ENCODE measurements at places on chromosomes 3 and 15. TPM values are rescaled to one million over a fixed set of nuclear protein-coding genes. Genes with fewer than 3 reads are reported as not detected.

- DNase-seq: no peak
- no peaks in the 10 kb centered on the region for H3K27me3 ChIP-seq
- H3K4me3 ChIP-seq: no peak overlapping the region
- peaks cover 7% of the 10 kb centered on the region for H3K4me1 ChIP-seq
- H3K36me3 ChIP-seq: no peaks in the 10 kb centered on the region
Measured at GRCh38 chr3:100865442-100865841, 127.8 kb downstream of the ABI3BP start.

Gene FBLN2
- 244 TPM for total RNA-seq

Gene CLDN18
- total RNA-seq: not detected

Gene SLC7A14
- total RNA-seq: 0.58 TPM

GRCh38 chr3:150391161-150391560 lies 16.9 kb upstream of the TSC22D2 start:
- DNase-seq: no peak
- no peak overlapping the region for H3K27ac ChIP-seq
- H3K4me3 ChIP-seq: no peak overlapping the region
- H3K4me1 ChIP-seq: no peaks in the 10 kb centered on the region
- no peaks in the 10 kb centered on the region for H3K36me3 ChIP-seq
